ENCODE measurements at places on chromosomes 7 and 10.

DNA sequence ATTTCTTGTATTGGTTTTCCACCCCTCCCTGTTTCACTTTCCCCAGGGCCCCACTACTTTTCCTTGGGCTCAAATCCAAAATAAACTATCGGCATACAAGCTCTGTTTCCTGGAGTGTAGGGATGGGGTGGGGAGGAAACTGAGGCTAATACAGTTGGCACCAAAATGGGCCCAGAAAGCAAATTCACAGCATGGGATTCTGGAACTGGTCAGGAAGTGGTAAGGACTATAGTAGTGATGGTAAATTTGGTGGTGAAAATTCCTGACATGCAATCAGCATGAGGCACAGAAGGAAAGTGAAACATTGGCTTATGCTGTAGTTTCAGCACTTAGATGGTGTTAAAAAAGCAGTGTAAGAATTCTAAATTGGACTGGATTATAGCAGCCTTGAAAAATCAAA is 8.7 kb upstream of the SAMD9L start:
- no peak for DNase-seq

DNA sequence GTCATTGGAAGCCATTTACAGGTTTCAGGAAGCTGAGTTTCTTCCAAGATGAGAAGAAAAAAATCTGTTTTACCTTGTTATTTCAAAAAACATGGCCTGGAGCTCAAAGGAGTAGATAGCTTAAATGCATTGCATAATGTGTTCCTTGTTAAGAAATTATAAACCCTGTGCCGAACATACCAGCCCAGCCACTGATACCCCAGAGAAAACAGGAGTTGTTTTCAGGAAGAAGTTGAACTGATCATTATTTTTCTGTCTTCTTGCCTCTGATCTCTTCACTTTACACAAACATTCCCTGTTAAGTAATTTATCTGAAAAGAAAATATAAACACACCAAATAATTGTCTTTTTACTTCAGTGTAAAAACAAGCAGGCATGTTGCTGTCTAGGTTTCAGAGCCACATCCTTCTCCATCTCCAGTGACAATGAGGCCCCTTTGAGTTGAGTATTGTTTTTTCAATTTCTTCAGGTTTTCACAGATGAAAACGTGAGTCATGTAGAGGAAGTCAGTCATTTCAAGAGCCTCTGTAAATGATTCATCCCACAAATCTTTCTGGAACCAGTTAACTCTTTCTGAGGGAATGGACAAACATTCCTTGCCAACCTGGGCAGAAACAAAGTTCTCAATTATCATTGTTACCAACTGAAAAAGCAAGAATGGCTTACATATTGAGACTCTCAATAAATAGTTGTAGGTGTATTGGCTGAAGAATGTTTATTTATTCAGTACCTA is 244.2 kb downstream of the IPMK start:
- peak; percentile 57 for DNase-seq

DNA sequence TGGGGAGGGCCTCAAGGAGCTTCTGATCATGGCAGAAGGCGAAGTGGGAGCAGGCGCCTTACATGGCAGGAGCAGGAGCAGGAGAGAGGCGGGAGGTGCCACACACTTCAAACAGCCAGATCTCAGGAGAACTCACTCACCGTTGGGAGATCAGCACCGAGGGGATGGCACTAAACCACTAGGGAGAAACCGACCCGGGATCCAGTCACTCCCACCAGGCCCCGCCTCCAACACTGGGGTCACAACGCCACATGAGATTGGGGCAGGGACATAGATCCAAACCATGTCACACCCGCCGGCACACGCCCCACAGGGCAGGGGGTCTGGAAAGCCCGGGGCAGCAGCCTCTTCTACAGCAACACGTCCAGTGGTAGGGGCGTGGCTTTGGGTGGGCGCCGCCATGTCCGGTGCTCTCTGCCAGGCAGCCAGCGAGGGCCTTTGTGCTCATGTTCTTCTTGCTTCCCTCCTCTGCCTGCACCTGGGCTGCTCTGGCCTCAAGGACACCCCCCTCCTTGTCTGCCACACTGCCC is 233.8 kb upstream of the SHH start:
- no peak for DNase-seq

DNA sequence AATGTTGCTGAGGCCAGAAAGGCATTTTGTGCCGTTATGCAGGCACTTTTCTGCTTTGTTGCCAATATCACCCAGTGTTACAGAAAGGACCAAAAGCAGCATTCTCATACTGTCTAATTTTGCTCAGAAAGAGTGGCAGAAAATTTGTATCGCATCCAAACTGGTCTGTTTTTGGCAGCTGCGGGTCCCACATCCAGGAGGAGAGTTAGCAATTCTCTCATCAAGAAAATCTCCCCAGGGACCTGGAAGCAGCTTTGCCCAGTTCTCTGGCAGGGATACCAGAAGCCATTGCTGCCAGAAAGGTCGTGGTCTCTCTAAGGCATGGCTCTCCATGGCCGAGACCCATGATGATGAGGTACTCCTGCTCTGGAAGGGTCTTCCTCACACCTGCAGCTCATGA is 489.2 kb upstream of the ZMIZ1 start:
- no peak for DNase-seq

- no peak for DNase-seq
These were observed 167.3 kb downstream of the CREB5 start for GRCh38 chr7:28579571-28579970.

DNA sequence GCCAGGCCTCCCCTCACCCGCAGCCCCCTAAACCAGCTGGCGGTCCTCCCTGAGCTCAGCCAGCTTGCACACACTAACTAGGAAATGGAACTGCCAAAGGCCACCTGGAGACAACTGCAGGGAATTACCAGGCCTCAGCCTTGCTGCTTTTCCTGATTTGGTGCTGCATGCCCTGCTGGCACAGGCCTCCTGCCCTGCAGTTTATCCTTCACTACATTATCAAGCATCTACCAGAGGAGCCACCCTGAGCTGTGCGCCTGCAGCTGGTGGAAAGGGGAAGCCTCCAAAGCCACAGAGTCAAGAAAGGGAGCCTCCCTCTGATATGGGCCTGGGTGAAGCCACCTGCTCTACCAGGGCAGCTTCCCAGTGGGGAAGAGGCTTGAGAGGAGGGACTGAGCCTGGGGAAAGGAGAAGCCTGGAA is 139.8 kb downstream of the GRID1 start:
- DNase-seq: no peak

GRCh38 chr7:868189-868486 is 8.2 kb upstream of the GET4 start:
- DNase-seq: no peak

DNA sequence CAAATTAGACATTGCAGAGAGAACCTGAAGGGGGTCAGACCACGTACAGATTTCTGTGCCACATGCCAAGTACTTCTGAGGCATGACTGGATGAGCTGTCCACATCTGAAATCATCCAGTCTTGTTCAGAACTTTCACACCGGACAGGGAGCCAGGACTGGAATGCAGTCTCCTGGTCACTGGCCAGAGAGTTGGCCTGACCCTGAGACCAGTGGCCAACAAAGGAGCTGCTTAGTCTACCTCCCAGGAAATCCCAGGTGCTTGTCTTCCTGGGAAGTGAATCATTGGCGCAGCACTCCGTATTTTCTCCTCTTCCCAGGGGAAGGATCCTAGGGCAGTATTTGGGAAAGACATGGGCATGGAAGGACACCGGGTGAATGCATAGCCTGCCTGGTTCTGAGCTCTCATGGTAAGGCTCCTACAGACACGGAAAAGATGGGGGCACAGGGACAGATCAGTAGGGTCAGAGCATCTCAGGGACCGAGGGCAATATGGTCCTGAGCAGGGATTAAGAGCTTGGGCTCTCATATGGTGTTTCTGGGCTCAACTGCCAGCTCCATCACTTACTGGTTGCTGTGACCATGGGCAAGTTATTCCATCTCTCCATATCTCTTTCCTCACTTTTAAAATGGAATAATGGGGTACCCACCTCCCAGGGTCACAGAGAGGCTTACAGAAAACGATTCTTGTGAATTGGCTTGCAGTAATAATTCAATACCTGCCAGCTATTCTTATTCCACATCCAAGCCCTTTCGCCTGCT is 1.3 kb upstream of the SCD start:
- DNase-seq: peak; percentile 49

DNA sequence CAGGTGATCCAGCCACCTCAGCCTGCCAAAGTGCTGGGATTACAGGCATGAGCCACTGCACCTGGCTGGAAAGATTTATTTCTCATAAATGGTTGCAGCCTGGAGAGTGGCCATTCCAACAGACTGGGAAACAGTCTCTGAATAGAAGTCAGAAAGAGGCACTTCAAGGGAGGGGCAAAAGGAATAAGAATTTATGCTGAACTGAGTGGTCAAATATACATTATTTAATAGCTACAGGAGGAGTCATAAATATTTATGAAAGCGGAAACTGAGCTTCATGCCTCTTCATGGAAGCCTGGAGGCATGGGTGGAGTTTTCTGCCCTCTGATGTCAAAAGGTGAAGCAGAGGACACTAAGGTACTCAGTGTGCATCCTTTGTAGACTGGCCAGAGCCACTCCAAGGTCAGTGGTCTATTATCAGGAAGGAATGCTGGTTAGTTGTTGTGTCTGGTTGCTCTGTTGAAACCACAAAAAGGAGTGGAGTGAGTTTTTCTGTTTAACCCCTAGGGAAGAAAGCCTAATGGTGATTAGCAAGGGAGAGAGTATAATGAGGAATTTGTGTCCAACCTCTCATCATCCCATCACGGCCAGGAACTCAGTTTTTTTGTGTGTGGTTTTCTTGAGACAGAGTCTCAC is 9.3 kb upstream of the NRBF2 start:
- no peak for DNase-seq

DNA sequence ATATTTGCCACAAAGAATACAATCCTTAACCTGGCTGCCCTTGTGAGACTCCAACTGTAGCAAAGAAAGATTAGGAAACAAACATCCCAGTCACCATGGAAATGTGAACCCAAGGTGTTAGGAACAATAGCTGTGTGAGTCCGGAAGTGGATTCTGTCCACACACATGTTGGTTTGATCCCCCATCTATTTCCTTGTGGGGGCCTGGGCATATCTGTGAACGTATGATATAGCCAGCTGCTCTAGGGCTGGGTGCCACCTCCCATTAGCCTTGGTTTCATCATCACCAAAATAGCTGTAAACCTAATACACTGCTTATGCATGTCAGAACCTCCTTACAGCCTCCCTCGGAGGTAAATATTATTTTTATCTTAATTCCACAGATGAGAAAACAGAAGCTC is 26.4 kb downstream of the GRK5 start:
- no peak for DNase-seq

DNA sequence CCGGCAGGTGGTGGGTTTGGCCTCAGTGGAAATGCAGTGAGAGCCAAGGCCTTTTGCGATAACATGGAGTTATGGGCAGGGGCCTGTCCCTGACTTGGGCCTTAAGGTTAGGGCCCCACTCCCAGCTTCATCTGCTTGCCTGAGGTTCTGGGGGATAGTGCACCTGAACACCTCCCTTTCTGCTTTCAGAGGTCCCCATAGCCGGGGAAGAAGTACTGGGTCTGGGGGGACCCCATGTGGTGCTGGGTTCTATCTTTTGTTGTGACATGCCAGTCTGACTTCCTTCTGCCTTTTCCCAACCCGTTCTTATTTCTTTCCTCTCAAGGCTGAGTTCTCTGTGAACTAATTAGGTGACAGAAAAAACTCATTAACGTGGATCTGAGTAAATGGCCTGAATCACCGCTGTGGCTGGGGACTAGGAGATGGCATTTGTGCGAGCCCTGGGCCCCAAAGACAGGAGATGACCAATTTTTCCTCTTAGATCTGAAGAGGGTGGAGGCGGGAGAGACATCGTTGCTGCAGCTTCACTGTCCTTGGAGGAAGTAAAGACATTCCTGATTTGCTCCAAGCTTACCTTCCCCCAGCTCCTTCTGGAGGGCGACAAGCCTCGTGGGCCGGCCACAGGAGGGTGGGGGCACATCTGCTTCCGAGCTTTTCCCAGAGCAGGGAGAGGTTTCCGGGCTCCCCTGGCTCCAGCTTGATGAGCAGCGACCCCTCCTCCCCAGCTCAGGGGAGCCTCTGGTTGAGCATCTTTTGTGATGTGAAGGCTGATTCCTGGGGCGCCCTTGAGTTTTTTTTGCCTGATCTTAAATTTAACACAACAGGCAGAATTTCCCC is 2.0 kb downstream of the AGAP3 start:
- no peak for DNase-seq

DNA sequence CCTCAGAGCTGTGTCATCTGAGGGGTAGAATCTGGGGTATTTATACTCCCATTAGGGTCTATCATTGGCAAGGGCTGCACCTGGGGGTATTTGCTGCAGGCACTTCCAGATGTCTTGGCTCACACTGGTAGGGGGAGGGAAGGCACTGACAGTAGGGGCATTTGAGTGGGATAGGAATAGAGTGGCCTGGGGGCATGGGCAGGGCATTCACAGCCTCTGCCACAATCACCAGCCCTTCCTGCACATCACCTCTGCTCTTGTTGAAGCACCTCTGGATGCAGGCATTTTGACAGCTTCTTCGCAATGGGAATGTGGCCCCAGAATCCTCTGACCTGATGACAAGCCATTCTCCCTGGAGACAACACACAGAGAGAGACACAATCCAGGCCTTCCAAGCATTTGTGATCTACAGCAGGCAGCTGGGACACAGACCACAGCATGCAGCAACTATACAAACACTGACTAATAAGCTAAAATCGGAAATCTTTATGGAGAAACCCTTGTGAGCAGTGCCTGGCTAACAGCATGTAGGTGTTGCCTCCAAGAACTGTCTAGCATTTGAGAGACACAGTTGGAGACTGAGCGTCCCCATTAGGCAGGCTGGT is 178.5 kb downstream of the KCNMA1 start:
- no peak for DNase-seq

- no peak for DNase-seq
These were observed 85.8 kb downstream of the HIF1AN start for GRCh38 chr10:100621360-100622205.

DNA sequence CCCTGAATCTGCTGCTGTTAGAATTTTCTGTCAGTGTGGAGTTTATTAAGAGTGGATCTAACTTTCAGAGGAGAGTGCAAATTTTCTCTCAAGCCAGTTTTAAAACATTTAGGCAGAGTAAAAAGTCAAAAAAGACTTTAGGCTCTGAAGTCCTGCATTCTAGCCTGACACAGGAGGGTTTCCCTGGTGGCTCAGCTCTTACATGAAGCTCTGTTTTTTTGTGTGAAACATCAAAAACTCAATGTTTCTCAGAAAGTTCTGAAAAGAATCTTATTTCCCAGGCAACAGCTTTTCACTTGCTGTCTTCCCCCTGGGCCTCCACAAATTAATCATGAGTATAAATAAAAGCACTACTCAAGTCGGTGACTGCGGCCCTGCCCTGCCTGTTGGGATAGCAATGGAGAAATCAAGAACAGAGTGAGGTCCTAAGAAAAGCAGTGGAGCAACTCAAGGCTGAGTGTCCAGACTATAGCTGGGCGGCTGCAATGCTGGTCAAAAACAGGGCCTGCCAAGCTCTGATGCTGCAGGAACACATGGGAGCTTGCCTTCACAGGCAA is 22.3 kb upstream of the WDR11 start:
- no peak for DNase-seq
